AG04450 (cell line): ENCODE measurements at places on chromosomes 3 and 15.

- no peak for DNase-seq
Measured at GRCh38 chr15:93043621-93044300, 45.2 kb downstream of the RGMA start.

GRCh38 chr3:178083906-178084866, 452.1 kb upstream of the KCNMB2 start:
- no peak for DNase-seq

GRCh38 chr3:39408493-39409372, 2.2 kb downstream of the RPSA start:
- DNase-seq = no peak

DNA sequence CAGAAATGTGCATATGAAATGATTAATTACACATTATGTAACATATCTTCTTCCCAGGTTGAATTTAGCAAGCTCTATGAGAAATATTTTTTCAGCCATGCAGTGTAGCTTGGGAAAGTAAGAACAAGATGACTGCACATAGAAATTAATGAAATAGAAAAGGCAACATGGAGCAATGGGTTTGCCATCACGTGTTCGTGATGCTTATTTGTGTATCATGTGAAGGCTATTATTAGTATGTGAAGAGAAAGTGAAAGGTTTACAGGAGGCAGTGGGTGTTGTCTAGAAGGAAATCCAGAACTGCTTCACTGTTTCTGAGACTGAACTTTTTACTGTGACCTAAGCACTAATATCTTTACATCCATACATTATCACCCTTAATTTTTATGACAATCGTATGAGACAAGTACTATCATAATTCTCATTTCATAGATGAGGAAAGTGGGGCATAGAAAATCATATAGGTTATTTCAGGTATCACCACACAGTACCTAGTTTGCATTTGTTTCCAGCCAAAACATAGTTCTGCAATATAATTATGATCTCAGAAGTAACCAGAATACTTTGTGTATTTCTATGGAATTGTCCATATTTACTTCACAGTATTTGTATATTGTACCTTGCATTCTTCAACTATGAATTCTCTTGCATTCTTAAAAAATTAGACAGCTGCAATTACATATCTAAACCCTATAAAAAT, 14.9 kb downstream of the SERPINI1 start:
- no peak for DNase-seq

DNA sequence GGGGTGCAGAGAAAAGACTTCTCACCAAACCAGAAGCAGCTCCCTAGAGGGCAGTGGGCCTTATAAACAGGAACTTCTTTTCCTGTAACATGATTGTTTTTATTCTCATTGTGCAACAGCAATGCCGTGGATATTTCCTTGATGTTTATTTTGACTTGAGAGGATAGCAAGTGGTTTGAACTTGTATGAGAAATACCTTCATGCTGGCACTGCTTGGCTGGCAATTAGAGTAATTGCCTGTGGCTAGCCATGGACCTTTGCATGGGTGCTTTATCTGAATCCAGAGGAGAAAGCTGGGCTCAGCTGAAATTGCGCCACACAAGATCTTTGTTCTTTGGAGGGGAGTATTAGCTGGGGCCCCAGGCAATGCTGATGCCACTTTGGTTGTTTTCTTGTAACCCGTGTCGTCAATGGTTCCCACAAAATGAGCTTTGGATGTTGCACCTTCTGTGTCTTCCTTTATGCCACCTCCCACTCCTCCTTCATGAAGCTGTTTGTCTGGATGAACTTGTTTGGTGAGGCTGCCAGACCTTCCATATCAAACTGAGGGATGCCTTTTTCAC, 37.9 kb downstream of the CMTM8 start:
- no peak for DNase-seq

GRCh38 chr3:58177747-58178527, 32.8 kb downstream of the DNASE1L3 start:
- peak; percentile 48 for DNase-seq

DNA sequence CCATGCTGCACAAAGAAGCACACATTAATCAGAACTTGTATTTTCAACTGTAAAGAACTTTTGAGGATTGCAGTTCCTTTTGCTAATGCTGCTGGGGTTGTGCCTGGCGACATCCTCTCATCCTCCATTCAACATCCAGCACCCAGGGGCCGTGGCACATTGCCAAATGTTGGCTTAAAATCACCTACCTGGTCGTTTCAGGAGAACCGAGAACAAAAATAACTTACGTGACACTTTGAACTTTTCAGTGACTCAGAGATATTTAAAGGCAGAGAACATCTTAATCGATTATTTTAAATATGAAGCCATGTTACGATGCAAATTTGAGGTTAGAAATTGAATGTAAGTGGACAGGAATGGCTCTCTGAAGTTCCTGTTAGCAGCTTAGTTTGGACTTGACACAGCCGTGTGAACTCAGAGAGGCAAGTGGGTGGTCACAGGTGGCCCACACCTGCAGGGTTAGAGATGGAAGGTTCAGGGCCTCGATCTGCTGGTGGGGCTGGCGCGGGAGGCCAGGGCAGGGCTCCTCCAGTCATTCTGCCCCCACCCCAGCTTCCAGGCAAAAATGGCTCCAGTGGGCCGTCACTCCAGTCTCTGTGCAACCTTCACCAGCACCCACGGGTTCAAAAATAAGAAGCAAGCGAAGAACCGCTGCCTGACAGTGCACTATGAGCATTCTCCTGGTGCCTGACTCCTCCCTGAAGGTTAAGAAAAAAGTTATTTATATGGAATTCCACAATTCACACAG, 12.2 kb downstream of the LRRK1 start:
- DNase-seq = no peak

GRCh38 chr15:79442911-79443310, 10.8 kb downstream of the MINAR1 start:
- DNase-seq = no peak

DNA sequence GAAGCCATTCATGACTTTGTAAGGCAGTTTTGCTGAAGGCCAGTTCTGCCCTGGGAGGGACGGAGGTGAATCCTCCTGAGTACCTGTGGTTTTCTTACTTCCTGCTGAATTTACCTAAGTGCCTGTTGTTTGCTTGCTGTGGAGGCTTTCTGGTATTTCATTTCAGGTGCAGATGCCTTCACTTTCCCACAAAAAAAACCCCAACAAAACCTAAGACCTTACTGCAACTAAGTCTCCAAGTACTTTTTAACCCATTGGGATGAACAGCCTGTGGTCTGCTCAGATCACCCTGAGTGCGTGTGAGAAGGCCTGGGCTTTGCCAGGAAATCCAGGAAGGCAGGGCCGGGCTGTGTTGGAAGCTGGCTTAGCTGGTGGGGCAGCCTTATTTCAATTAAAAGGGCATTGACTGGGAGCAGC, 65.3 kb downstream of the IGF1R start:
- no peak for DNase-seq

DNA sequence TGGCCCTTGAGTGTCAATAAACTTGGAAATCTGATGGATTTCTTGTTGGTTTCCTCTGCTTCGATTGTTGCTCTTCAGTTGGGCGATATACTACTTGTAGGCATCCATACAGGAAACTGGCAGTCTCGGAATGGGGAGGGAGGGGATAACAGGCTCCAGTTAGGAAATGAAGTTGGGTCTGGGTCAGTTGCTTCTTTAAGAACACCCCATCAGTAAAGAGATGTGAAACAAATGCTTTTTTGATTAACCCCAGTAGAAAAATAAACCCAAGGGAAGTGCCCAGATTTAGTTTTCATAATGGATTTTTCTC, 681 bp downstream of the CHMP2B start:
- DNase-seq = no peak

- DNase-seq = no peak
Measured at GRCh38 chr3:112976953-112977352, 2.0 kb upstream of the CD200R1 start.

- no peak for DNase-seq
Measured at GRCh38 chr15:45732662-45733061, 97.8 kb downstream of the SQOR start.

GRCh38 chr3:54279005-54279583, 156.7 kb downstream of the CACNA2D3 start:
- no peak for DNase-seq

DNA sequence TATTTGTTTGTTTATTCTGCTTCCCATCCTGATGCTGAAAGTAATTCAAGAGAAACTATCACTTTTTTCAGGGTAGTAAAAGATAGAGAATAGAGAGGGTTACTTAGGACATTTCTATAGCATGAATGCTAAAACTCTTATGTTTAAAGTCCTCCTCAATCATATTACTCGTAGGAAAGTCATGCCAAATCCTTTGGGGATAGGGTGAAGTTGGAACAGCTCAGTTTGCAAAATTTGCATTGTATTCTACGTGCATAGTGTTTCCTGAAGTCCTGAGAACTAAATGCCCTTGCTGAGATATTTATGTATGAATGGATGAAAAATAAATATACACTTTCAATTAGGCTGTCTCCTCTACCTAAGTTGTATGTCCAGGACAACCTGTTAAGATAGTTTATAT, 14.6 kb downstream of the PLSCR5 start:
- no peak for DNase-seq

DNA sequence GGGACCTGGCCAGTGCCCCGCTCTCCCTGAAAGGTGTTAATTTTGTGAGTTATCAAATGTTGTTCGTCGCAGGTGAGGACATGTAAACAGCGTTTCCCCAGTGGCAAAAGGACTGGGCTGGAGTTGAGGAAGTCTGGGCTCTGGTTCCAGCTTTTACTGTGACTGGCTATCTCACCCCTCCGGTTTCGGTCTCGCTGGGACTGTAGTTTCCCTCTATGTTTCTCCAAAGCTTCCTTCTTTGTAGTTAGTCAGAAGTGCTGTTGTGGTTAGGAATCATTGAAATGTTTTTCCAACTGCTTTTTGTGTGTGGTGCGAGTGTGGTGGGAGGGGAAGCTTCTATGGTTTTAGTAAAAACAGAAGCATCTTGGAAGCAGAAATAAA, 990 bp upstream of the CLDN1 start:
- DNase-seq = no peak

DNA sequence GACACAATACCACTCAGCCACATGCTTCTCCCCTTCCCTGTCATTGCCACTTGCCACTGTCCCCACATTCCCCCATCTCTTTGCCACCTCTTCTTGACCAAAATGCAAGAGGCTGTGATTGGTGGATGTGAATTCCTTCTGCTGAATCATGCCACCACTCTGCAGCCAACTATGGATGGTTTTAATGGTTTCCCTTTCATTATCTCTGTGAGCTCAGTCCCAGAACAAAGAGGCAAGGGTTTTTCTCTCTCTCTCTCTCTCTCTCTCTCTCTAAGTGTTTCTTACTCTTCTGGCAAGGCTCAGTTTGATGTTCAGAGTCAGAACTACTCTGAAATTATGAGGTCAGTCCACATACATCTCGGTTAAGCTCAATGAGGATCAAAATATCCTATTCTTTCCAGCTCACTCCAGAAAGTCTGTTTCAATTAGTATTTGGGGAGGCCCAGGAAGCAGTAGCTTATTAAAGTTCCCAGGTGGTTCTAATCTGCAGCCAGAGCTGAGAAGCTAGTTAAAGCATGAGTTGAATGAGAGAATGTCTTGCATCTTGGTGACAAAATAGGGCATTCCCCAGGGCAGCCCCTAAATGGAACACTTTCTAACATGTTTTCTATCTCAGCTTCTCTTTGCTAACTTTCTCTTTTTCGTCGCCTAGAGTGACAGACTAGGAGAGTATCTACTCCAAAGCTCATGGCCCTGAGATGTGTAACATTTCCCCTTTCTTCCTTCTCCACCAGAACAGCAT, 8.5 kb upstream of the ILDR1 start:
- no peak for DNase-seq

DNA sequence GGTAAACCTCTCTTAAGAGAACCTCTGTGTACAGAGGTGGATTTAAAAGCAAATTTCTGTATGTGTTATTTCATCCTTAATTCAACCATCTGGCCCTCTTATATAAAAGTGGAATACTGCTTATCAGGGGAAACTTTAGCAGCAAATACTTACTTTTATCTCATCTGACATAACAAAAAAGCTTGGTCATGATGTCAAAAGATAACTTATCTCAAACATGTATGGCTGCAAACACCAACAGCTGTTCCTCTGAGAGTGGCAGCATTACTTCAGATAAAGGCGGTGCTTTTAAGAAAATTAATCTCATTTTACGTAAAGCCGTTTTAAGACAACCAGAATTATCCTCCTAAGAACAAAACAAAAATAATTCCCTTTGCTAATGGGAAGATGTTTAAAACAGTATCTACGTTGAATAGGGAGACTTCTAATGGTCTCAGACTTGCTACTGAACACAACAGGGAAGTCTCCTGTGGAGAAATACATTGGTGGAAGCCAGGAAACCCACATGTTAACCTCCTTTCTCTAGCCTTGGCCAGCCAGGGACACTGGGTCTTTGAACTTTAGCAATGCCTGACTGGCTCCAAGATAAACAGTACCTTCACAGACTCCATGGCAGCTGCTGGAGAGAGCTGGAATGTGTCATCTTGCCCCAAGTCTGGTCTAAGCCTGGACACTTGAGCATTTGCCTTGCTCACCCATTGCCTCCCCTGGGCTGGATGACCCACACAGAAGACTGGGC, 18.1 kb downstream of the ARRDC4 start:
- no peak for DNase-seq

DNA sequence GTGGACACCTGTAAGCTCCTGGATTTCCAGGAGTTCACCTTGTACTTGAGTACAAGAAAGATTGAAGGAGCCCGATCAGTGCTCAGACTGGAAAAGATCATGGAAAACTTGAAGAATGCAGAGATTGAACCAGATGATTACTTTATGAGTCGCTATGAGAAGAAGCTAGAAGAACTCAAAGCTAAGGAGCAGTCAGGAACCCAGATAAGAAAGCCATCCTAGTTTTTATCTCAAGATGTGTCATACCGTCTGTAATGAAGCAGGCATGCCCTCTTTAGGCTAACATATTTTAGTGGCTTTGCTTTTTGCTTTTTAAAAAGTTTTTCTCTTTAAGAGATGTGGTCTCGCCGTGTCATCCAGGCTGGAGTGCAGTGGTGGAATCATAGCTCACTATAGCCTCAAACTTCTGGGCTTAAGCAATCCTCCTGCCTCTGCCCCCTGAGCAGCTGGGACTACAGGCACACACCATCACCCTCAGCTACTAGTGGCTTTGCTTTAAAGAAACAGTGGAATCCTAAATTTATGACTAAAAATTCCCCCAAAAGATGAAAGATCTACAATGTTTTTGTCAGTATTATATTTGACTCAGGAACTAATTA, 28.1 kb downstream of the EXOG start:
- no peak for DNase-seq

DNA sequence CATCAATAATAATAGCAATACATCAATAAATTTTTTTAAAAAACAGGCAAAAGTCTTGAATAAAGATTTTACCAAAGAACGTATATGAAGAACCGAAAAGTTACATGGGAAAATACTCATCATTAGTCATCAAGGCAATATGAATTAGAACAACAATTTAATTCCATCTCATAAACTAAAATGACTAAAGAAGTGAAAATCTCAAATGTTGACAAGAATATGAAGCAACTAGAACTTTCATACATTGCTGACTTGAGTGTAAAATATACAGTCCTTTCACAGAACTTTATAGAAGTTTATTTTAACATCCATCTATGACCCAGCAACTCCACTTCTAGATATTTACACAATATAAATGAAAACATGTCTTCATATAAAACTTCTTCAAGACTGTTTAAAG, 35.3 kb upstream of the ABHD10 start:
- DNase-seq = no peak
